Hepatic stellate cell (primary cell): ENCODE measurements at places on chromosomes 5 and 9.
A peak's percentile ranks its signal among the peaks of the same experiment; 100 is the strongest.

DNA sequence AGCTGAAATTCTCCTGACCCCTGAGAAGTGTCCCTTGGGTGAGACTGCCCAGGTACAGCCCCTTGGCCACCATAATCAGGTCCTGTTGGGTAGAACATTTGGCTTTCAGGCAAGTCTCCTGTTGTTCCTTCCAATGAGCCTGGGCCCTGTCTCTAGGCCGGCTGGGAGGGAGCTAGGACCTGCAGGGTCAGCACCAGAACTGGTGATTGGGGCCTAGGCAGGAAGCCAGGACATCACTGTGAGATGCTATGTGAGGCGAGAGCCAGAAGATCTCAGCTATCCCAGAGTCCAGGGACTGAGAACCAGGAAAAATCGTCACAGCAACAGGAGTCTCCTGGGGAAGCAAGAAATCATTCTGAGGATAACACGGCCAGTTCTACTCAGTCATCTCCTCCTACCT, 51.5 kb downstream of the PCDH1 start:
- no peak for DNase-seq

DNA sequence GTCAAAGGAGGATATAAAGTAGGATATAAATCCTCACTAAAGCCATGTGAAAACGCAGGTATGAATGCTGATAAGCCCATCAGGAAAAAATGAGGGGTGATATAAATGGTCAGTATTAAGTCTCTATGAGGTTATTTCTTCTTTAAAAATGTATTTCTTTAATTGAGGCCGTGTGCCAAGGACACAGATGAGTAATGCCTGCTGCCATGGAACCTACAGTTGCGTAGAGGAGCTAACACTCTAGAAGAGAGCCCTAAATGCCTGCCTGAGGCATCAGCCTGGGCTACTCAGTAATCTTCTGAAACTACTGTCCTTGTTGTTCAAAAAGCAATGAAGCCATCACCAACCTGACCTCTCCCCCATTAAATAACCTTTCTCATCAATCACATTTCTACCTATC, 84.9 kb downstream of the KLHL3 start:
- no peak for DNase-seq

DNA sequence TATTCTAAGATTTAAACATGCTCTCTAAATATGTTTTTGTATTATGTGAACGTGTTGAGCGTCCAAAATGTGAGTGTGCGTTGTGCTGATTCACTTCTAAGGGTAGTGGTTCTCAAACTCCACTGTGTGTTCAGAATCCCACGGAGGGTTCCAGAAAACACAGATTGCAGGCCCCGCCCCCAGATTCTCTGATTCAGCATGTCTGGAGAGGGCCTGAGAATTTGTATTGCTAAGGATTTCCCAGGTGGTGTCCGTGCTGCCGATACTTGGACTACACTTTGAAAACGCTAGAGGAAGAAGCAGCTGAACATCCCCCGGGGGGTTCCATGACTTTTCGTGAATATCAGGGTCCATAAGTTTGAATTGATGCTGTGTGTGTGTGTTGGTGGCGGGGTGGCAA, 1043.2 kb upstream of the WWC1 start:
- no peak for DNase-seq

DNA sequence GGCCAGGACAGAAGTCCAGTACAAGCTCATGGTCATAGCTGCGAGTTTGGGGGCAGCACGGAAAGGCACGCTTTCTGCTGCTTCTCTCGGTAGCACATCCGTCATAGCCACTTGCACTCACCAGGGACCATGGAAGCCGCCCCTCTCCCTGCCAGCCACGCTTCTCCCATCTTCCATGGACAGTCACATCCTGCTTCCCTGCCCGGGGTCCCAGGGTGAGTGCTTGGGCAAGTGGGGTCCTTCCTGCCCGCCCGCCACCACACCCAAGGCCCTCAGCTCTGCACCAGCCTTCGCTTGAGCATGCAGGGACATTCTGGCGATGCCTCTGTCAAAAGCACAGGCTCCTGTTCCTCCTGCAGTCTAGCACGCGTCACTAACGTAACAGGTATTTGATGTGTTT, 13.1 kb upstream of the IRX2 start:
- DNase-seq = no peak

DNA sequence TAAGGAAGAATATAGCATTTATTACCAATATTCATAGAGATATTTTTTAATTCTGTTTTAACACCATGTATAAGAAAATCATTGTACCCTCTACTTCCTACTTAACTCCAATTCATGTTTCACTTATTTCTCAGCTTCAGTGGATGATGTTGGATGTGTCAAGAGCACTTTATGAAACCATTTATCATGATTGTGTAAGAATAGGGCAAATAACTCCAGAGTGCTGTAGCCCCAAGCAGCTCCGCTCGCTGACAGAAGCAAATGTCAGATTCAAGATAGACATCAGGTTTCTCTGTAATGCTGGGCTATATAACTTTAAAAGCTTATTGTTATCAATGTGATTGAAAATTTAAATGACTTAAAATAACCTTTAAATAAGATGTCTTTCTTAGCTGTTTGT, 50.4 kb downstream of the MAST4 start:
- no peak for DNase-seq

- no peak for DNase-seq
Observed at GRCh38 chr9:26662476-26662875, 230.1 kb downstream of the CAAP1 start.

GRCh38 chr9:126722252-126722921, 82.5 kb upstream of the ZBTB43 start:
- DNase-seq = no peak

GRCh38 chr5:179870403-179870903, 11.8 kb upstream of the MRNIP start:
- DNase-seq = peak; percentile 49
